Colonic mucosa (tissue), 4 donors: ENCODE measurements at places on chromosomes 2 and 18.

GRCh38 chr2:113967272-113967671, 77.4 kb downstream of the ACTR3 start:
- no peak for DNase-seq

- DNase-seq = no peak
Observed at GRCh38 chr2:198351647-198352046, 547.3 kb downstream of the PLCL1 start.

- no peak for DNase-seq
Observed at GRCh38 chr18:48621815-48622555, 83.2 kb downstream of the CTIF start.

GRCh38 chr2:217929272-217929671, 73.5 kb downstream of the TNS1 start:
- DNase-seq = no peak

DNA sequence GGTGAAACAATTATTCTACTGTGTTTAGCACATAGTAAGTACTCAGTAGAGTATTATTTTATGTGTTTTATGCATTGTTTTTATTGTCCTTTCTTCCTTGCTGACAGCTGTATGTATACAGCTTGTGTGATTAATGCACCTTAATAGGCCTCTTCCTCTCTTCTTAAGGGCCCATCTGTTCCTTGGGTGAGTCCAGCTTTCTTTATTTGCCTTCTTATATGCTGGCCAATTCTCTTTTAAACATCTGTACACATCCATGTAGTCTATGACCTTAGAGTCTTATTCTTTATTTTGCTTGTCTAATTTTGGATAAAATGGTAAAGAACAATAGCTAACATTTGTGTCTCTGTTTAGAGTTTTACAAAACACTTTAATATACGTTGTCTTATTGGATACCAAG, 333.7 kb upstream of the MEIS1 start:
- DNase-seq = no peak

DNA sequence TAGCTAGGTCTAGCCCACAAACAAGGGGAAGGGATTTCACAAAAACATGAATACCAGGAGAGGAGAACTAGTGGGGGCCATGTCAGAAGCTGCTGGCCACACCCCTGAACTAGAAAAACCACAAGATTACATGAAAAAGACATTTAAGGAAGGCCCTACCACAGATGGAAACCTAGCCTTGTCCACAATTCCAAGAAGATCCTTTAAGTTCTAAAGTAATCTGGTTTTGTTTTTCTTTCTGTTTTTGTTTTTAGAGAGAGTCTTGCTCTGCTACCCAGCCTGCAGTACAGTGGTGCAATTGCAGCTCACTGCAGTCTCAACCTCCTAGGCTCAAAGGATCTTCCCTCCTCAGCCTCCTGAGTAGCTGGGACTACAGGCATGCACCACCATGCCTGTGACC, 34.2 kb upstream of the CAB39 start:
- DNase-seq = no peak

DNA sequence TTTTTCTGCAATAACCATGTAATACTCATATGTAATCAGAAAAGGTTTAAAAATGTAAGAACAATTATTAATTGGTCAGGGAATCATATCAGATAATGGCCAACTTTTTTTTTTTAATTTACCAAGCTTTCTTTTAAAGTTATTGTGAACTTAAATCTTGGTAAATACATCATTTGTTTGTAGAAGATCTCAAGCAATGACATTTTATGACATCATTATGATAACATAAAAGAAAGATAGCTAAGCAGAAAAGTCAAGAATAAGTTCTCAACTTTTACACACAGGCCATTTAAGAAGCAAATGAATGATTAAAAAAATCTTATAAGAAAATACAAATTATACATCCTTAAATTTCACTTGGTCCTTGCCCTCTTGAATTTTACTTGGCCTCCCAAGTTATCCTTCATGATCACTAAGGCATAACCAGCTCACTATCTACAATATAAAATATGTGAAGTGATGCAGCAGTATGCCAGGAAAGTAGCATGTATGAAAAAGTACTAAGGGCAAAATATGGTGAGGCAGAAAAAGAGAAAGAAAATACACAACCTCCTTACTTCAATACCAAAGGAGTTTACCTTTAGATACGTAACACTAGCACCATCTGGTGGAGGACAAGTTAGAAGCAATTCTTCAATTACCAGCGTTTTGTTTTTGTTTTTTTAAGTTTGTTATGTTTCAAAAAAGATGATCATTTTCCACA, 116.6 kb downstream of the SRBD1 start:
- peak; percentile 21 for DNase-seq

DNA sequence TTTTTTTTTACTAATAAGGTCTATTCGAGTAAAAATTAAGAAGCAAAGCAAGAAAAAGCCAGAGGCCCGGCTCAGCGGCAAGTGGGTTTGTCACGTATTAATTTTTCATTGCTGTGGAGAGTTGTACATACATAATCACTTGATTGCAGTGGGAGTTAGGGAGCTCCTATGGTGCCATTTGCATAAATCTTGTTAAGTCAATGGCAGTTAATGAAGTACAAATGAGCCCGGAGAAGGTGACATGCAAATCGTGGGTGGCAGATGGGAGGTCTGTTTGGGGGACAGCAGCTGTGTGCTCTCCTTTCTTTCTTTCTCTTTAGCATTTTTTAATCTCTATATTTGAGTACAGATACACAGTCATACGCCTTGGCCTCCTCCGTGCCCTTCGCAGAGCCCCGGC, 317.0 kb downstream of the AGAP1 start:
- no peak for DNase-seq

- DNase-seq = no peak
Observed at GRCh38 chr2:233464056-233464455, 102.5 kb downstream of the USP40 start.

DNA sequence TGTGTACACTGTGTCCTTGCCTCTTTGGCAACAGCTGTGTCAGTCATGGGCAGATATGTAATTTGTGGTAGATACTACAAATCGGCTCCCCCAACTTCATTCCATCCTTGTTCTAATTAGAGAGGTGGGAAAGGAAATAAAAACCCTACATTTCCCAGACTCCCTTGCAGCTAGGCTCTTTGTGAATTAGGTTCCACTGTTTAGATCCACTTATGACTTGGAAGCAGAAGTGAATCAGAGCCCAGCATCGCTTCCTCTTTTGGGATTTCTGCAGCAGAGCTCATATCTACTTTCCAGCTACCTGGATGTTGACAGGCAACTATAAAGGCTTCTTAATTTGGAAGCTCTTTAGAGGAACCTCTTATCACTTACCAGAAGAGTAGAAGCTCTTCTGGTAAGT, 34.1 kb upstream of the NARS1 start:
- no peak for DNase-seq

DNA sequence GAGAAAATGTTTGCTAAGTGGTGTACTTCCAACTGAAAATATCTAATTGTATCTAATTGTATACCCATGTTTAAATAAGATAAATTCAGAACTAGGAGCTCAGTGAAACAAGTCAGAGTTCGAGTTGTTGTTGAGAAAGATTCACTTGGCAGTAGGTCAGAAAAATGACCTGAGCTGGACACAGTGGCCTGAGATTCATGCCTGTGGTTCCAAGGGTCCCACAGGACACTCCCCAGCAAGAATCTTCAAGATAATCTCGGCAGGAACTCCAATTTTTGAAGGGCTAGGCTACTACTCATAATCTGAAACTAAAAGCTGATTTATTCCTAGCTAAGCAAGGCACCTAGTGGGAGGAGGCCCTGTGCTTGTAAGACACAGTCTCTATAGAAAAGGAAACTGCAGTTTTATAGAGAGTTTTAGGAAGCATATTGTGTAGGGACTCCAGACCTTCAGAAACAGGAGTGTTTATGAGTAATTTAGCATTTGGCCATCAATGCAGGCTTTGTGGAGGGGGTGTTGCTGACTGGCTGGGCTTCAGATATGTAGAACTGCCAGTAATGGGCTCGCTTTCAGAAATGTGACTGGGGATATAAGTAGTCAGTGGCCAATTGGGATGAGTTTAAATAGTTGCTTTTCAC, 43.2 kb downstream of the SP140 start:
- no peak for DNase-seq

DNA sequence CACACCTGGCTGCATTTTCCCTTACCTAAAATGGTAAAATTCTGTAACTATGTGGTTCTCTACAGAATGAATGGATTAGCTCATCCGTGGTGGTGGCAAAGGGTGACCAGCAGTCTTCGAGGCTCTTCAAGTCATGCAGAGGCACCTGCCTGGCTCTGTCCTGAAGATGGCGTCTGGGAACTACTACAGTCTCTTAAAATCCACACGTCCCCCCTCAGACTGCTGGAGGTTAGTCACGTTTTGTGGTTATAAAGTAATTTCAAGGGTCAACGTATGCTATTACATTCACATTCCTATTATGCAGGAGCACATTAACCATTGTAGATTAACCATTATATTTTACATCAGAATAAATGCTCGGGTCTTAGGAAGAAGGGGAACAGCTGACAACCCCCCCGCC, 616.7 kb downstream of the GALR1 start:
- DNase-seq = no peak

- peak; percentile 71 for DNase-seq
Observed at GRCh38 chr2:232292395-232293154, 86.0 kb upstream of the ALPP start.

DNA sequence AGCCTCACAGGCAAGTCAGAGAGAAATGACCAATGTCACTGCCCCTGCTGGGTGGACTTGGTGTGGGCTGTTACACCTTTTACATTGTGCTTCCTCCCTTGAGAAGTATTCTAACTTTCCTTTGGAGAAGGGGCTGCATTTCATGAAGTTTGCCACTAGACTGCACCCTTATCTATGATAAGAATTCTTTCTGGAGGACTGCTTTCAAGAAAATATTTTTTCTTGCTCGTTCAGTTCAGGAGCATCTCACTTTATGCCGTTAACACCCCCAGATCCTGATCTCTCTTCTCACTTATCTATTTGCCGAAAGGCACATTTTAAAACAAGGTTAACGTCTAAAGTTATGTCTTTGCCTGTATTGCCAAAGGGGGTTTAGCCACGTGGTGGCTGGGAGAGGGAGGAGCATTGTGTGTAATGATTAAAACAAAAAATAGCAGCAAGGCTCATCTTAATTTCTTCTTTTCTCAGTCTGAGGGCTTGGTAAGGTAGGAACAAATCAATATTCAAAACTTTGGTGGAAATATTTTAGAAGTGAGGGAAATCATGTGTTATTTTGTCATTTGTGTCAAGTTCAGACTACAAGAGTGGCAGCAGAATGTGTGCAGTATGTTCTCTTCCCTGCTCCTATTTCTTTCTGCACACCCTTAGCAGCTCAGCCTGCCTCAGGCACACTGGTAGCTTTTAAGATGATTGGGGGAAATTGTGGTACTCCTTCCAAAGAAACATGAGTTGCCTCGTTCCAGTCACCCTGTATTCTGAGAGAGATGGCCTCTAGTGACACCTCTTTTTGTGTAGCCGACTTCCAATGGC, 1.6 kb upstream of the IGFBP5 start:
- no peak for DNase-seq

DNA sequence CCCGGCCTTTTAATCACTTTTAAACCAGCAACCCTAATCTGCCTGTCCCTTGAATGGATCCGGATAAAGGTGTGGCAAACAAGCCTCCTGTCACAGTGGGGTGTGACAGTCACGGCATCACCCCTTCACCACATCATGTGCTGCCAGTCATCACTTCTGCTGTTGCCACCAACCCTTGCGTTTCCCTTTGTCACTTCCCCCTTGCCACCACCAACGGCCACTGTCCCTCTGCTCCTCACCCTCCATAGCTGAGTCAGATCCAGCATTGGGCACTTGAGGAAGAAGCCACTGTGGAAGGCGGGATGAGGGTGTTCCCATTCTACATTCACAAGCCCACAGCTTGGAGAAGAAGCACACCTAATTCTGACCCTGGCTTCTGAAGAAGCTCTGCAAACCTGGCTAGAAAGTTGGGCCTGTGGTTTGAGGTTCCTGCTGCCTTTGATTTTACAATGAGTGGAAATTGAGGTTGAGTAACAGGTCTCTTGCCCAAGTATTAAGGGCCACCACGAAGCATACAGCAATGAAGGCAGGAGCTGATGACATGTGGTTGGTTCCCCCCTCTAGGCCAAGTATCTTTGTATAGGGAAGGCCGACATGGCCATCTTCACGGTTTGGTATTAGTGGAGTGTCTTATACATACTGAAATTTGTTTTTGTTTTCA, 22.9 kb upstream of the DARS1 start:
- DNase-seq = peak; percentile 21

DNA sequence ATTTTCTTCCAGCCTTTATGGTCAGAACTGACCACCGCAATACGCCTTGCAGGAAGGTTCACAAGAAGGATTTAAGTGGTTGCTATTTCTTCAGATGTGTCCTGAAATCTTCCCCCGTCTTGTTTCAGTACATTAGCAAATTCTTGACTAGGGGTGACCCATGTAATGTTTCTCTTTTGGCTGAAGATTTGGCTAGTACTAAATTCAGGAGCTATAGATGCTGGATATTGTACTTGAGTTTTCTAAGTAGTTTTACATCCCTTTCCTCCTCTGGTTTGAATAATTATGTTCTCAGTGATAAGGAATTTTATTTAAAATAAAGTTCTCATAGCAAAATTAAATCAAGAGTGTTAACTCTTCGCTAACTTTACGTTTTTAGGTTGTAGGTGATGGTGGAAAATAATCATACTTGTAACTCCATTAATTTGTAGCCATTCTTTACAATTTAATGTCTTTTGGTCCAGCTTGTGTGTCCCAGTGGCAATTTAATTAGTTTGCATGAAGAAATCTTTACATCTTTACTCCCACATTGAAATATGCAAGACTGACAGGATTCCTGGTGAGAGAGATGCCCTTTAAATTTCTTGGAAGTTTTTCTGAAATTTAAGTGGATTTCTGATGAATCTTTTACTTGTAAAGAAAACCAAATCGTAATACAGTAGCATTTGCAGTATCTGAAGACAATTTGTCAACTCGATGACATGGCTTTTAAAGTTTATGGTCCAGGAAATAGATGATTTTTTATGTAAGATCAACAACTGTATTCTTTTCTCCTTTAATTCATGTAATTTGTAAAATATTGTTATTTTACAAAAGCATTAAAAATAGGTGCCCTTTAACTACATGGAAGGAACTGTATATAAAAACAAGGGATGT, 2.8 kb downstream of the PHLPP1 start:
- no peak for DNase-seq

GRCh38 chr2:20563833-20564232, 87.1 kb downstream of the HS1BP3 start:
- no peak for DNase-seq

GRCh38 chr18:63284827-63285733, 34.5 kb downstream of the BCL2 start:
- DNase-seq = no peak

DNA sequence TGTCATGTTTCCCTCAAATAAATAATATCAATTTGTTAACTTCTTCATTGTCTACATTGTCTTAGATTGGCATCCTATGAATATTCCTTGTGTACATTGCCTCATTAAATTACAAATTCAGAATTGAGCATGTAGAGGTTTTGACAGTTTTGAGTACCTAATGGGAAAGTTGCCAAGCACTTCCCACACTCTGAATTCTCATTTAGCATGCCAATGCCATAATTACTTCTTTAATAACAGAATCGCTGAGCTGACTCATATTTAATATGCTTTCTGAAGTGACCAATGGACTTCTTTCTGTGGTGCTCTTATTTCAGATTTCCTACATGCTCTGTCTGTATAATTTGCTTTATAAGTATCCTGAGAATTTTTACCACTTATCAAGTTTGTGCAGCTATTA, 114.4 kb upstream of the NOL4 start:
- no peak for DNase-seq

- no peak for DNase-seq
Observed at GRCh38 chr2:12043131-12043530, 296.7 kb downstream of the LPIN1 start.
